ENCODE measurements at places on chromosomes 1 and 21.

DNA sequence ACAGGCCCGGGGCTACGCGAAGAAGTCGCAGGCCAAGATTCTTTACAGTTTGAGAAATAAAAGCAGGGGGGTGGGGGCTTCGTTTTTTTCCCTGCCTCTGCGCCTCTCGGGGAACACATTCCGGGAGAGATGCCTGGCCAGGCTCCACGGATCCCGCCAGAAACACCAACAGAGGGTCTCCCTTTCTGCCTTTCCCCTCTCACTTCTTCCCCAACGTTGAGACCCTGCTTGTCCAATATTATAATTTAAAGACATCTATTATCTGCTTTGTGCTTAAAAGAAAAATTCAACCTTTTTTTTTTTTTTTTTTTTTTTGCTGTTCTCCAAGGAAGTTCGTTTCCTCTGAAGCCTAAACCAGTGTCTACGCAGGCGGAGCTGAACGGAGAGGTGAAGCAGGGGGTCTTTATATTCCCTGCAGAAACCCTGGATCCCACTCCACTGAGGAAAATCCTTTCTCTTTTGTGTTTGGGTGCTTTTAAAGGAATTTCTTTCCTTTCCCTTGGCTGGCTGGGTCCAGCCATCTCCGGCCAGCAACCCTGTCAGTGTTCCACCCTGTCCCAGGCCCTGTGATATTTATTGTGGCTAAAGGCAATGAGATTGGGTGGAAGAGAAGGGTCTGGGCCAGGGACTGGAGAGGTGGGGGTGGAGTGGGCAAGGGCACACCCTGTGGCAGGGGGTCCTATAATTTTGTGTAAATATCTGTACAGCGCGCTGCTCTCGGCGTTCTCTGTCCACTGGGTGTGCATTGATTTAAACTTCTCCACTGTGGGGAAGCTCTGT is 2.2 kb downstream of the FOXD2 start:
- no peak for DNase-seq

GRCh38 chr1:1540090-1540817 is at the start of gene TMEM240:
Gene TMEM240, minus strand, starts transcription at chr1:1540624. Its CDS starts 278 bp downstream, at chr1:1540346.
- peak; percentile 95 for DNase-seq

DNA sequence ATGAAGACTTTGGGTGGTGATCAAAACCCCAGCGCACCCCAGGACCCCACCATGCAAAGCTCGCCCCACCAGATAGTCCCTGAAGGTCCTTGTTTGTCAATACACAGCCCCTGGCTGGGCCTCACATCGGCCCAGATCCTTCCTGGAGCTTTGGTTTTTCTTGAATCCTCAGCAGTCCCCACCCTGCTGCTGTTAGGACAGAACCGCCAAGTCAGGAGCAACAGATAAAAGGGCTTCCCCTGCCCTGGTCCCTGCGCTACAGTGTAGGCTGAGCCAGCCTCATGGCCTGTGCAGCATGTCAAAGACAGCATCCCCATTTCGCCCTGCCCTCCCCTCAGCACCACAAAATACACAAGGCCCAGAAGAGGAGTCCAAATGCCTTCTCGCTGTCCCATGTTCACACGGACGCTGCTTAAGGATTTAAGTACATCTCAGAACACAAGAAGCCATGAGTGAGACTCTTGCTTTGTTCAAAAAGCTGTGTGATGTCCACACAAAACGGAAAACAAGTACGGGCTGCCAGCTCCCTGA is 65.7 kb downstream of the PSMG1 start:
- no peak for DNase-seq

DNA sequence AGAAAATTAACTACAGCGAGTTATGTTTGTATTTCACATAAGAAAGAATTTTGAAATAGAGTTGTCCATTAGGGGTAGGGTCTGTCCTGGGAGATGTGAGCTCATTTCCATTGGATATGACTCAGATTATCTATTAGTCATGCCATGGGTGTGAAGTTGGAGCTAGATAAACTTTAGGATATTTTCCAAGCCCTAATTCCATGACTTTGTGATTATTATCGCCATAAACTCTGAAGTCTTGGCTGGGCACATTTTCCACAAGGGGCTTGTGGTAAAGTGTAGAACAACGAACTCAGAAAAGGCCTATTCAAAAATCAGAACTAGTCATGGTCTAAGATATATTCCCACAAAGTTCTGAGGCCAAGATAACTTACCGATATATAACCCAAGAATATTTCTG is 396.6 kb downstream of the DPYD start:
- no peak for DNase-seq

DNA sequence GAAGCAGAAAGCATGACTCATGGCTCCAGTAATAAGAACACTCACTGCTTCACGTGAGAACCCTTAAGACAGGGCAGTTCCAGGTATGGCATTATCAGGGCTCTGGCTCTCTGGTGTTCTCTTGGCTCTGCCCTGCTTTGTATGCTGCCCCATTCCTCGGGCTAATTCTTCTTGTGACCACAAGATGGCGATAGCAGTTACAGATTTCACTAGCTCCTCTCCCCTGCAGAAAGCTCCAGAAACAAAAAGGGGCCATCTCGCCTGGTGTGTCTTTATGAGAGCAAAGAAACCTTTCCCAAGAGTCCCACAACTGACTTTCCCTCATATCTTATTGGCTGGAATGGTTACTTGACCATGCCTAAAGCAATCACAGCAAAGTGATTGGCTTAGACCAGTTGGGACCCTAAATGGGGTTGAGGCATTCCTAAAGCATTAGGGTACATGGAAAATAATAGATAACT is 60.1 kb downstream of the F3 start:
- peak; percentile 86 for DNase-seq

DNA sequence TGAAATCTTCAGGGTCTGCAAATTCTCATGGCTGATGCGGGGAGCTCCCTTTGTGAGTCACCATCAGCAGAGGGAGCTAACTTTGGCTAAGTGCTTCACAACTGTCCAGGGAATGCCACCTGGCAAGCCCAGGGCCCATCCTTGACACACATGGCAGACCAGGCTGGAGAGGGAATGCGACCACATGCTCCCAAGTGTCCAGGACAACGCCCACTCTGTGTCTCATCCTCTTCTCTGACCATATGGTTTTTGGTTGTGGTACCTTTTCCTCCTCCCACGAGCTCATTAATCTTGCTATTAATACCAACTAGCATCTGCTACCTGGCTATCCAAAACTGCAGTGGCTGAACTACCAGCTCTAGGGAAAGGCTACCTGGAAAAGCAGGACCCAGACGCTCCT is 37.1 kb upstream of the CLSTN1 start:
- DNase-seq = no peak

DNA sequence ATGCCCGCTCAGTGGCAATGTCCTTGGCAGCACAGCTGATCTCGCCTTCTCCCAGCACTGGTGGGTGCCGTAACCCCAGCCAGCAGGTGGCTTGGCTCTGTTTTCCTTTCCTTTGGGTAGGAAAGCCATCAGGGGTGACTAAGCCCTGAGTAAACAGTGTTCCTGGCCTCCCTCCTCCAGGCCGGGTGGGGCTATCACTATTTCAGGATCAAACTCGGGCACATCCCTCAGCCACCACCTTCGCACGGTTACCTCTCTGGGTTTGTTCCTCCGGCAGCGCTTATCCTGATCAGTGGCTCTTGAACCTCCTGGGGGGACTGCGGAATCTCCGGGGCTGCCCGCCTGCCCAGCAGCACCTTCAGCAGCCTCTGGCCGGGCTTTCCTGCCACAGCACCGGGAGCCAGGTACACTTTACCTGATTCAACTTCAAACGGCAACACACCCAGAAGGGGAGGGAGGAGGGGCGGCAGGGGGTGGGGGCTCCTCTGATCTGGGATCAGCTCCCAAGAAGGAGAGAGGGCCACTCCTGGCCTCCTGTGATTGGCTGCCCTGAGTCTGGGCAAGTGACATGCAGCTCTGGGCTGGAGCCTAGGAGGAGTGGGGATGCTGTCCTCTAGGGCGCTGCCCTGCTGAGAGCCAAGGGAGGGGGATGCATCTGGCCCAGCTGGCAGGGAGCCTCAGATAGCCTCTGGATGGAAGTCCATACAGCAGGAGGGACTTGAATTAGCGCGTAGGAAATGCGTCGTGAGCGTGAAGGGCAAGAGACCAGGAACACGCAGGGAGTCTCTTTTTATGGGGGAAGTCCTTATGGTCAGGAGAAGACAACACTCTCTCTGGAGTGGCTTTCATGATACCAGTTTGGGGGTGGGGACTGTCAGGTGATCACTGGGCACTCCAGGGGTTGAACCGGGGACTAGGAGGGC is at the start of gene ASCL5:
Gene ASCL5 (minus strand): TSS at position 353 of the 923 bp plus-strand sequence. CDS start 11,812 bp downstream, outside the sequence.
- DNase-seq = peak; percentile 41

DNA sequence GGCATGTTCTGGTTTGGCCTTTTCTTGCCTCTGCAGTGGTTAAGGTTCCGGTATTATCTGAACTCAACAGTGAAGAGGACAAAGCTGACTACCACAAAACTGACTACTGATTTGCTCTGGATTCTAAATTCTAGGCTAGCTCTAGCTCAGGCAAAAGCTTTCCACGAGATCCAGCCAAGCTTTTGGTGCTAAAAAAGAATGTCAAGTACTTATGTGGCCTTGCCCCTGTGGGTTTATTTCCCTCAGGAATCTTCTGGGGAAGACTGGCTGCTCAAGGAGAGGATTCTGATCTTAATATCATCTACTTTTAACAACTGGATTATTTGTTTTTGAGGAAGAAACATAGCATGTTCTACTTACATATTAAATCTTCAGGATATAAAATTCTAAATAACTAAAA is 26.1 kb upstream of the MTMR11 start:
- DNase-seq = no peak

GRCh38 chr1:165900576-165901380 is 73.4 kb downstream of the UCK2 start:
- no peak for DNase-seq

GRCh38 chr1:228174482-228175315 is 9.1 kb downstream of the IBA57 start:
- DNase-seq = peak; percentile 52

- DNase-seq = peak; percentile 81
These were observed 29.1 kb downstream of the STPG1 start for GRCh38 chr1:24384251-24385090.

- no peak for DNase-seq
These were observed 50.0 kb downstream of the PTPRU start for GRCh38 chr1:29286194-29286767.

DNA sequence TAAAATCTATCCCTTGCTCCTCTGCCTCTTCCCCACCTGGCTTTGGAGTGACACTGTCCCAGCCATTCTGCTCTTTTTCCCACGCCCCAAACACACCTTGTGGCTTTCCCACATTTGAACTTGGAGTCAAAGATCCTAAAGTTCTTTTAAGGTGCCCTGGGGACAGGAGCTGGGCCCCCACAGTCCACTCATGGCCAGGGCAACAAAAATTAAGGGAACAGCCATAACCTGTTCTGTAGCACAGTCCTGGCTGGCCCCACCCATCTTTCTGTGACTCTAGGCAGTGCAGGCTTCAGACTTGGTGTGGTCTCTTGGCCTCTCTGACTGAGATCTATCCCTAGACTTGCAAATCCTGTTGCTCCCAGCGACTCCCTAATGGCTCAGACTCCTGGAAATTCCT is 143.0 kb upstream of the MAGI3 start:
- DNase-seq = no peak

DNA sequence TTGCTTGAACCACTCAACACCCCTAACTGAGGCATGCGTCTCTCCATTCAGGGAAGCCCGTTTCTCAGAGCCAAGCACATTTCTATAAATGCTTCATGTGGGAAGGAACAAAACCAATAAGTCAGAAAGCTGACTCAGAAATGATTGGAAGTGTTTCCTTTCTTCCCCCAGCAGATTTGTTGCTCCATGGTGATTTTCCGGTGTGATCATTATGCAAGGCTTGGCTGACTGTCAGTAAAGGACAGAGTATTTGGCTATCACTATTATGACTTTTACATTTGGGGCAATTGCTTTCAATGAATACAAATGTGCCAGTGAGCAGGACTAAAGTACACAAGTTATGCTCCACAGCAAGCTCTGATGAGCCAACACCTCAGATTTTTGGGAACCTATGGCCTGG is 53.3 kb upstream of the ZC3H11B start:
- no peak for DNase-seq

- DNase-seq = no peak
These were observed 252.1 kb downstream of the KAZN start for GRCh38 chr1:14850563-14850962.

DNA sequence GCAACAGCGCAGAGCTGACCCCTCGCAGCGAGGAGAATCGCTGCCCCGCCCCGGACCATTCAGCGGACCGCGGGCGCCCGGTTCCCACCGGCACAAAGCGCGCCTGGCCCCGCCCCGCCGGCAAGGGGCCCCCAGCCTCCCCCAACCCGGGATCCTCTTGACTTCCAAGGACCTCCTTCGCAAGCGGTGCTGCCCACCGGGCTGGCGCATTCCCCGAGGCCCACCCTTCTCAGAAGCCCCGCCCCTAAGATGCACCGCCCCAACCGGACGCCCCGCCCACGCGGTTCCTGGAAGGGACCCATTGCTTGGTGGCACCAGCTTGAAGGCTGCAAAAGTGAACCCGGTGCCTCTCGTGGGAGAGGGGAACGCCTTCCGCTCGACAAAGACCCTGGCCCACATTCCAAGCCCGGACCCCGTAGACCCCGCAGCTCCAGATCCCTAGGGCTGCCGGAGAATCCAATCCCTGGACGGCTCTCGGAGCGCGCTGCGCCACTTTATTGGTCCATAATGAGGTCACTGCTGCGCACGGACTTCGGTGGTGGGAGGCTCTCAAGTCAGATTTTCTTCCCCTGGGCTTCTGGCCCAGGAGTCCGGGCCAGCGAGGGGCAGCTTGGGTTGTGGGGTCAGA is 2.0 kb downstream of the HES3 start:
- DNase-seq = peak; percentile 31

DNA sequence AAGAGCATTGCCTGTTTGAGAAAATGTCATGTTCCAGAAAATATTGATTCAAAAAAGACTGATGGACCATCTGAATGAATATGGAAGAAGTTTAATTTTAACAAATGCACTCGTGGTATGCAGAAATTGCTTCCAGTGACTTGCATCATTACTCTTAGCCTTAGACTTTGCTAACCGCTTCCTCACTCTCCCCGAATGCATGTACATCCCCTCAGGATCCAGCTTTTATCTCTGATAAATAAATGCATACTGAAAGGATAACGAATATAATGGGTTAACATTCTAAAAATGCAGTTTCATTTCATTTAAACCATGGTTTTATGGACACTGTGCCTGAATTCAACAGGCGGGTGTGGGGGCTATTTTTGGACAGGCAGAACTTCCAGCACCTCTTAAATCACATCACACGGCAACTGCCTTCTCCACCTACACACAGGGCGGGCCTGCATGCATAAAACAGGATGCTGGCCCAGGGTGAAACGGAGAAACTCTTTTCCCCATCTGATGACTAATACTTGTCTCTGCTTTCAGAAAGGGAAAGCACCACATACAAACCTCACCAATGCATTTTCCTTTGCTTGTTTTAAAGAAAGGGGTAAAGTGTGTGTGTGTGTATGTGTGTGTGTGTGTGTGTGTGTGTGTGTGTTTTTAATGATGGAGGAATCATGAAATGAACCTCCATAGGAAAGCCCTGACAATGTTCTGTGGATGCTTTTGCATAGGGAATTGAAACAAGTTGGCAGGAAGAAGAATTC is 48.7 kb downstream of the SPAG17 start:
- peak; percentile 73 for DNase-seq

- no peak for DNase-seq
These were observed 36.4 kb downstream of the BTG3 start for GRCh38 chr21:17576080-17576835.

GRCh38 chr21:42221581-42222345 is 2.8 kb downstream of the ABCG1 start:
- no peak for DNase-seq

GRCh38 chr1:19062258-19063029 is 106.0 kb upstream of the IFFO2 start:
- no peak for DNase-seq
